ENCODE measurements at places on chromosomes 6 and 20.

GRCh38 chr20:45538209-45538799 lies 978 bp downstream of the WFDC6 start:
- DNase-seq, result no peak

GRCh38 chr6:140907235-140907634 lies 1225.5 kb upstream of the GJE1 start:
- no peak for DNase-seq

DNA sequence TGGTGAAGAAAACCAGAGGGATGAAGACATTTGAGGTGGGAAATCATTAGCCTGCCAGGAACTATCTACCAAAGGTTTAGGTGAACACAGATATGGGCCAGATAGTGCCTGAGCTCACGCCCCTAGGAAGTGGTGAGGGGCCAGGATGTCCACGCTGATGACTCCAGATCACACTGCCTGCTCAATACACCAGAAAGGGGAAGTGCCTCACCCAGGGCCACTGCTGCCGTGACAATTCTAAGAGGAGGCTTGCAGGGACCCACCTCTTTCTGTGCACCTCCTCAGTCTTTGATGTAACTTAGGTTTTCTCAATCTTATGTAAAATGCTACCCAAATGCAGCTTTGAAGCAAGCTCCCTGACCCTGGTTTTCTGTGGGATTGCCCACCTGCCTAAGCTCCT lies 5.4 kb upstream of the RAB44 start:
- no peak for DNase-seq

DNA sequence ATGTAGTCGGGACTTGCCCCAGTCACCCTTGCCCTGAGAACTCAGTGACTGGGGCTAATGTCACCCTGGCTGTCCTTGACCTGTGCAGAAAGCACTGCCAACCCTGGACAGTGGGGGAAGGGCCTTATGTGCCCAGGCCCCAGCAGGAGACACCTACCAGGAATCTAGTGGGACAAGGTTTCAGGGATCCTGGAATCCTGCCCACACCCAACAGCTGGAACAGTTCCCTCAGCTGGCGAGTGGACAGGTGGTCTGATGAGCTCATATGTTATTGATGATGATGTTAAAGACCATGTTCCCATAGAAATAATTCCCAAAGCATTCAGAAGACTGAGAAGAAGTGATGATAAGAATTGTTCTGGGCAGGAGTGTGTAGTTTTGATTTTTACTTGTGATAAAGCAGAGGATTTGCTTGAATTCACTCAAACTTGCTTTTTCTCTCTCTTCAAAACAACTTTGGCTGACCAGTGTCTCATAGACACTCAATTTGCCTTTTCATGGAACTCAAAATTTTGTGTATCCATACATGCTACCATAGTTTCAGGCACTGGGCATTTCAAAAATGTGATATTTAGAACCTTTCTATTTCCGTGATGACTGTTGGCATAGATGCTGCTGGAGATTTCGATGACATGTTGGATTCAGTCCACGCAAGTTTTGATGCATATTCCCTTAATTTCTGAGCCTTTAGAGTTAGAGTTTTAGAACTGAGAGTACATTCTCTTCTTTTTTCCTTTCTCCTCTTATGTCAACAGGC lies 79.3 kb downstream of the SLC22A3 start:
- no peak for DNase-seq

DNA sequence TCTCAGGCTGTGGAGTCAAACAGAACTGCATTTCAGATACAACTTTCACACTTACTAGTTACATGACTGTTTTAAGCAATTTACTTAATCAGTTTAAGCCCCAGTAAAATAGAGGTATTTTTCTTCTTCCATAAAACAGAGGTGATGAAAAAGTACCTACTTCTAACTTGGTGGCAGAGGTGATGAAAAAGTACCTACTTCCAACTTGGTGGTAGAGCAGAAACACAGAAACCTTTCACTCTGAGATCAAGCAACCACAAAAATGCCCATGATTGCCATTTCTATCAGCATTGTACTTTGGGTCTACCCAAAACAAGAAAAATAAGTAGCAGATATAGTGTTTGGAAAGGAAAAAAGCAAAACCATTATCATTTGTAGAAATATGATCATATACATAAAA lies 148.7 kb downstream of the OPRM1 start:
- no peak for DNase-seq

DNA sequence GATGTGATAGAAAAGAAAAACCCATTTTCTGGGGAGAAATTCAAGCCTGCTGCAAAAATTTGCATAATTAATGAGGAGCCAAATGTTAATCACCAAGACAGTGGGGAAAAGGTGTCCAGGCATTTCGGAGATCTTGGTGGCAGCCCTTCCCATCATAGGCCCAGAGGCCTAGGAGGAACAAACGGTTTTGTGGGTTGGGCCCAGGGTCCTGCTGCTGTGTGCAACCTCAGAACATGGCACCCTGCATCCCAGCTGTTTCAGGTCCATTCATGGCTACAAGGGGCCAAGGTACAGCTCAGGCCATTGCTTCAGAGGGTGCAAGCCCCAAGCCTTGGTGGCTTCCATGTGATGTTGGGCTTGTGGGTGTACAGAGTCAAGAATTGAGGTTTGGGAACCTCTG lies 189.8 kb upstream of the IMPG1 start:
- no peak for DNase-seq

Data from stimulated activated CD8-positive, alpha-beta memory T cell treated with anti-CD3 and anti-CD28 coated beads, Interleukin-15, amount 100 ng/mL, for 48 hours (primary cell).